ENCODE measurements at places on chromosomes 16 and 17.

- no peak for DNase-seq
These were observed 205.9 kb downstream of the HS3ST4 start for GRCh38 chr16:25897702-25898101.

GRCh38 chr16:89407282-89407924 is 83.0 kb downstream of the ANKRD11 start:
- DNase-seq, result no peak

- no peak for DNase-seq
These were observed 14.1 kb upstream of the NTN1 start for GRCh38 chr17:9007052-9007714.

- no peak for DNase-seq
These were observed 20.2 kb upstream of the GSE1 start for GRCh38 chr16:85592700-85593493.

DNA sequence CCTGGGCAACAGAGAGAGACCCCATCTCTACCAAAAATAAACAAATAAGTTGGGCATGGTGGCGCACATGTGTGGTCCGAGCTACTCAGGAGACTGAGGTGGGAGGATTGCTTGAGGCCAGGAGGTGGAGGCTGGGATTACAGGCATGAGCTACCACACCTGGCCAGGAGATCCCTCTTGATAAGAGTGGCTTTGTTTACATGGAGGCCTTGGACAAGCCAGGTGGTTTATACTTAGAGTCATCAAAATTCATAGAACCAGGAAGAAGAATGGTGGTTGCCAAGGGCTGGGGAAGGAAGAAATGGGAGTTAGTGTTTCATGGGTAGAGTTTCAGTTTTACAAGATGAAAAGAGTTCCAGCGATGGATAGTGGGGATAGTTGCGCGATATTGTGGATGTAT is 8.8 kb upstream of the ZFP1 start:
- no peak for DNase-seq

- no peak for DNase-seq
These were observed 51.8 kb upstream of the CDC42EP4 start for GRCh38 chr17:73363442-73364154.

GRCh38 chr17:691423-691822 is 23.2 kb downstream of the VPS53 start:
- DNase-seq, result no peak

GRCh38 chr17:78130437-78131101 is at the start of gene TMC8:
TMC8 (plus strand) TSS chr17:78130771; CDS start chr17:78131589, 818 bp downstream.
- DNase-seq, result peak; percentile 79

GRCh38 chr16:78843978-78844377 is 744.5 kb downstream of the WWOX start:
- DNase-seq, result no peak

DNA sequence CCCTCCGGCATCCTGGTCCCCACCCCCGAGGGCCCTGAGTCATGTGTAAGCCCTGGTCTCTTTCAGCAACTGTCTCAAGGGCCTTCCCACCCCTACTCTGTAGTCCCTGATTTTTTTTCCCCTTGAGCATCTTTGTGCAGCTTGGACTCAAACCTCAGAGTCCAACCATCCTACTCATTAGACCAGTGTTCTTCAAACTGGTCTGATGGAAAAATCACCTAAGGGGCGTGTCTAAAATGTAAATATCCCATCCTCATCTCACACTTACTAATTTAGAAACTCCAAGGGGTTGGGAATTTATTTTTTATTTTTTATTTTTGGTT is 624 bp downstream of the G6PC3 start:
- DNase-seq, result no peak

- DNase-seq, result no peak
These were observed 32.0 kb downstream of the SLC6A4 start for GRCh38 chr17:30203471-30203981.

- no peak for DNase-seq
These were observed 120.2 kb downstream of the C16orf78 start for GRCh38 chr16:49493836-49494235.

GRCh38 chr17:80252871-80253270 is 7.8 kb upstream of the RNF213 start:
- peak; percentile 72 for DNase-seq

GRCh38 chr17:44979426-44979995 is 11.4 kb upstream of the C1QL1 start:
- no peak for DNase-seq

GRCh38 chr17:63833026-63833740 is 5.7 kb upstream of the FTSJ3 start:
- no peak for DNase-seq

DNA sequence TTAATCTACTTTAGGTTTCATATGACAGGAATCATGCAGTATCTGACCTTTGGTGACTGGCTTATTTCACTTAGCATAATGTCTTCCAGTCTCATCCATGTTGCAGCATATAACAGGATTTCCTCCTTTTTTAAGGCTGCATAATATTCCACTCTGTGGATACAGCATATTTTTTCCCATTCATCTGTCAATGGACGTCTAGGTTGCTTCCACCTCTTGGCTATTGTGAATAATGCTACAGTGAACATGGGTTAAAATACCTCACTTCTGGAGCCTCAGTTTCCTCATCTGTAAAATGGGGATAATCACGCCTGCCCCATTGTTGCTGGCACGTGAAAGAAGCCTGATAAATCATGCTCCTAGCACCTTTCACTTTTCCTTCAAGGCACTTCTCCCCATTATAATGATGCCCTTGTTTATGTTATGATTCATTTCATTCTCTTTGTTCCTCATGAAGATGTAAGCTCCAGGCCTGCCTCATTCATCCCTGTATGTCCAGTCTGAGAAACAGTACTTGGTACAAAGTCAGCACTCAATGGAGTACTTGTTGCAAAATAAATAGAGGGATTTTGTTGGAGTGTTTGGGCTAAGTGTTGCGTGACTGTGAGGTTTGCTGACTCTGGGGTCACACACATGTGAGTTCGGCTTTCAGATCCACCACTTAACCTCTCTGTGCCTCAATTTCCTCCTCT is 59.6 kb downstream of the ABAT start:
- DNase-seq, result no peak

- peak; percentile 14 for DNase-seq
These were observed 19.8 kb downstream of the HOXB1 start for GRCh38 chr17:48510761-48511604.

DNA sequence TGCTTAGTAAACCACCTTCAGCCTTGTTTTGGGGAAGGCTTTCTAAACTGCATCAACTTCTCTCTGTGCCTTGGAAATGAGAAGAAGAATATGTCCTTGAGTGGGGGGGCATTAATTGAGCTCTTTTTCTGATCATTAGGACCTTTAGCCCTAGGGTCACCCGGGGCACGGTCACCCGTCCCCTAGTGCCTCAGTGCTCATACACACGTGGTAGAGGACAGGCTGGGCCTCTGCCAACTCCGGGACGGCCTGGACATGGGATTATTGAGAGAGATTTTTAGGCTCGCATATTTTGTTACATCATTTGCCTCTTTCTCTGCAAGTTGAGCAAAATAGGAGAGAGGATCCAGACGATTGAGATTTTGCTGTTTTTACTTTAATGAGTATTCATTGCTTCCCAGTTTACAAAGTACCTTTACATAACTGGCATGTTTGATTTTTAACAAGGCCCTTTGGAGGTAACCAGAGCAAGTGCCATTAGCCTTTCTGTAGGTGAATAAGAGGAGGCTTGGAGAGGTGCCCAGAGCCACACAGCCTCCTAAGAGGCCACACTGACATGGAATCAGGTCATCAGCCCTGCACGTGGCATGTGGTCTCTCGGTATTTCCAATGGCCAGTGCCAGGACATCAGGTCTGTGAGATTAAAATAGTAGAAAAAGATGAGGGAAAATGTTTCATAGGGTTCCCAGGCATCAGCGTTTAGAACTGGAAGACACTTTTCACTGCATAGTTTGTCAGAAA is 11.1 kb downstream of the PMM2 start:
- no peak for DNase-seq

- DNase-seq, result peak; percentile 48
These were observed 83.5 kb downstream of the MARCHF10 start for GRCh38 chr17:62724398-62725146.

DNA sequence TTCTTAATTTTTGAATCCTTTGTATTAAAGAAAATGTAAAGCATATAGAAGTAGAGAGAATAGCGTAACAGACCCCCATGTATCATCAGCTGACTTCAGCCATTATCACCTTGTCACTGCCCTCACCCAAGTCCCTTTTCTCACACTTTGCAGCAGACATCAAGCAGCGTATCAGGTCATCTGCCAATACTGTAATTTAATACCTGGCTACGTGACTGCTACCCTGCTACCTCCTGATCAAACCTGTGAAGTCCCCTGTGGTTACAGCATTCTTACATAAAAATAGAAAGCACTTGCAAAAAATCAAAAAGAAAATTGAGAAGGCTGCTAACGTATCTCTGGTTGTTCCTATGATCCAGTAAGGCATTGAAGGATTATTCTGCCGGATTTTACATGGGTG is 96.4 kb downstream of the PLCG2 start:
- DNase-seq, result no peak

DNA sequence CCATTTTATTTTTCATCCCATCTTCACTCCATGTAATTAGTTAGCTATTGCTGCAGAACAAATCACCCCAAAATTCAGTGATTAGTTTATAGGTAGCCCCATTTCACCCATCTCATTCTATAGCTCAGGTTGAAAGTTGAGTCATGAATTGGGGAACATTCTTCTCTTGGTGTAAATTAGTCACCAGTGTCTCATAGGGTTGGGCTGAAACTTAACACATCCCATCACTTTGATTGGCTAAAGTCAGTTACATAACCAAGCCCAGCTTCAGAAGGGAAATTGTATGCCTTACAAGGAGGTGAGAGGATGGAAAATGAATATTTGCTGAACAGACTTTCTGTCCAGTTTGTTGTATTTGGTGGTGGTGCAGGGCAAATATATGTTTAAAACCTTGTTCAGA is 477.5 kb downstream of the WWOX start:
- no peak for DNase-seq

- no peak for DNase-seq
These were observed 179.0 kb downstream of the PMP22 start for GRCh38 chr17:15085890-15086677.

DNA sequence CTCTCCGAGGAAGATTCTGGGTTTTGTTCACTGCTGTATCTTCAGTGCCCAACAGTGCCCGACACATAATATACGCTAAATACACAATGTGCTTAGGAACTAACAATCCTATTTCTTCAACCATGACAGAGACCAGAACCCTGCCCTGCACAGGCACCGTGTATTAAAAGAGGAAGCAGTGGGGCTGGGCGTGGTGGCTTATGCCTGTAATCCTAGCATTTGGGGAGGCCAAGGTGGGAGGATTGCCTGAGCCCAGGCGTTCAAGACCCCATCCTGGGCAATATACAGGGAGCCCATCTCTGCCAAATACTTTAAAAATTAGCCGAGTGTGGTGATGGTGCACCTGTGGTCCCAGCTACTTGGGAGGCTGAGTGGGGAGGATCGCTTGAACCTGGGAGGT is 19.3 kb downstream of the ARL2BP start:
- no peak for DNase-seq

DNA sequence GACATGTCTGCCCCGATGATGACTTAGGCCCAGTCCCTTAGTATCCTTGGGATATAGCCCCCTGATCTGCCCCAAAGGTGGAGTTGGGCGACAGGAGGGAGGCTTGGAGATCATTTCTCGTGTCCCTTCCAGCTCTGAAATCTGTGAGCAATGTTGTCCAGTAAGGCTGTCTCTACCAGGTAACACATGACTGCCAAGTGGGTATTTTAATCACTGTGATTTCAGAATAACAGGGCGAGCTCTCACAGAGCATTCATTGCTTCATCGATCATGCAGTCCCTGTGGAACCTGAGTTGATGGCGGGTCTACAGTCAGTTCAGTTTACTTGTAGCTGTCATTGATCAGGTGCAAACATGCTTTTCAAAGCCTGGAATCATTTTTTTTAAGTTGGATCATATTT is 39.2 kb downstream of the KSR1 start:
- DNase-seq, result no peak

- no peak for DNase-seq
These were observed 821 bp upstream of the GFAP start for GRCh38 chr17:44915862-44916780.

DNA sequence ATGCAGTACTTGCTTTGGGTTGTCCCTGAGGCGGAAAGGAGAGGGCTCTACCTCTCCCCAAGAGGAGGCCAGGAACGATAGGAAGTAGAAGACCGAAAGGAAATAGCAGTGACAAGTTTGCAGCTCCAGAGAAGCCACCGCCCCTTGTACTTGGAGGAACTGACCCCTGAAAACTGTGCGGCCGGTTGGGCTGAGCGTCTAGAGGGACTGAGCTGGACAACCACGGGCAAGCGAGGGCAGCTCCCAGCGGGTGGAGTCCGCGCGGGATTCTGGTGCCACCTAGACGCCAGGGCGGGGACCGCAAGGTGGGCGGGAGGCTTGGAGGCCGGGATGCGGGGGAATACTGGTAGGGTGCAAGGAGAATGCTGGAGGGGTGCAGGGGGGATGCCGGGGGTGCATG is 1.3 kb upstream of the SLC6A4 start:
- DNase-seq, result no peak
